ENCODE measurements at places on chromosomes 1 and 21.
A peak's percentile ranks its signal among the peaks of the same experiment; 100 is the strongest.

DNA sequence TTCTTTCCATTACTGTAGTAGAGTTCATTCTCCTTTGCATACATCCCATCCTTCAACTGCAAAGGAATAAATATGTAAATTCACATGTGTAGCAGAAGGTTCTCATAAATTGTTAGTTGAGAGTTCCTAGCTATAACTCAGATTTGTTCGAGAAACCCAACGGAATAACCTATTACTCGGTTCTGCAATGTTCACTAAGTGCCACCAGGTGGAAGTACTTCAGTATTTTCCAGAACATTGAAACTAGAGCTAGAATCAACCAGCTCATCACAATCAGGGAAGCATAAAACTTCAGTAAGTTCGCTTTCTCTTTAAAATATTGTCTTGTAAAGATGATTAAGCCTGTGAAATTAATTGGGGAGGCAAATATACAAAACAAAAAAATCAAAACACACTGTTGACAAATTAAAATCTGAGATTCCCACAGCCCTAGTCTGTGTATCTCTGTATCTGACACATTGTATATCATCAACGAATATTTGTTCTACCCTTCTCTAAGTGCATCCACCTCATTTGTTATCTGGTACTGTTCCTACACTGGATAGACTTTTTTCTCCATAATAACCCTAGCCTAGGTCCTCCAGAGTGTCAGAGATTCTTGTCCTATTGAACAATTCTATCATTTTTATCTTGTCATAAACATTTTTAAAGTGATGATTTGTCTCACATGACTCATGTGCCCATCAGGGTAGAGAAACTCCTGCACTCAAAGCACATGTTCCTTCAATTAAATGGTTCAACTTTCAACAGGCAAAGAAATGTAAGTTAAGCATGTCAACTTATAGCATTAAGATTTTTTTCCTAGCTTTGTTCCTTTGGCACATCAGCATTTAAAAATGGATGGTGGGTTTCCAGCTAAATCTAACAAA, 31.9 kb downstream of the MROH9 start:
- DNase-seq: peak; percentile 23

DNA sequence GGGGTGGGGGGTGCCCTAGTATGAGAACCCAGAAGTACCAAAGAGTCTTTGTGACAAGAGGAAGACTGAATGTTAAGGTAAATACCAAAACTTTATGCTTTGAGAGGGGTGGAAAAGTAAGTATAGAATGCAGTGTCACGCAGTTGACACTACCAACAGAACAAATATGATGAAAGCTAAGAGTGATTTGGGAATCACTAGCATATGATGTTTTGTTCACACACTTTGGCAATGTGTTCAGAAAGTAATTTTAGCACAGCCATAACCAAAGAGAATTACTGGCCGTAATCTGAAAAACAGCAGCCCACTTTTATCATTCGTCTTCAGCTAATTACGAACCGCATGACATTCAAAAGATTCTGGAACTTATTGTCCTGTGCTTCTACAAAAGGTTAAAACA, 59.5 kb downstream of the ENAH start:
- no peak for DNase-seq

DNA sequence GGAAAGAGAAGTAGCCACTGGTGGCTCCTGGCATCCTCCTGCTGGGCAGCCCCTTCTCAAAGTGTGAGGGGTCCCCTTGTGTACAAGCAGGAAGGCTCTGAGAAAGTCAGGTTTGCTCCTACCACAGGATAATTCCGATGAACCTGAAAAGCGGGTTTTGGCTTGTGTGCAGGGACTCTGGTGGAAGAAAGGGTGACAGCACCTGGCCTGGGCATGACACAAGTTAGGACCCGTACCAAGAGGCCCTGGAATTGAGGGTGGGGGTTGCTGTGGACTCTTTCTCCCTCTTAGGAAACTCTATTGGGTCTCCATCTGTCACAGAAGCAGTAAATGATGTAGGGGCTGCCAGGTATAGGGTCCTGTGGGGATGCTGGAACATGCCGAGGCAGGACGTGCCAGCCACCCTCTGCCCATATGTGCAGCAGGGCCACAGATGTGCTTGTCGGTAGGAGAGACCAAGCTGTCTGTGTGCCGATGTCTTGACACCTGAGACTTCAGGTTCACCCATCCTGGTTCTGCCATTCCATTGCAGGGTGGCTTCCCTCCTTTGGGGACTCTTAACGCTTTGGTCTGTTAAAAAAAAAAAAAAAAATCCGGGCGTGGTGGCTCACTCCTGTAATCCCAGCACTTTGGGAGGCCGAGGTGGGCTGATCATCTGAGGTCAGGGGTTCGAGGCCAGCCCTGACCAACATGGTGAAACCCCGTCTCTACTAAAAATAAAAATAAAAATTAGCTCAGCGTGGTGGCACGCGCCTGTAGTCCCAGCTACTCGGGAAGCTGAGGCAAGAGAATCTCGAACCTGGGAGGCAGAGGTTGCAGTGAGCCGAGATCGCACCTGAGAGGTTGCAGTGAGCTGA, 9.8 kb downstream of the C1orf35 start:
- DNase-seq: no peak

DNA sequence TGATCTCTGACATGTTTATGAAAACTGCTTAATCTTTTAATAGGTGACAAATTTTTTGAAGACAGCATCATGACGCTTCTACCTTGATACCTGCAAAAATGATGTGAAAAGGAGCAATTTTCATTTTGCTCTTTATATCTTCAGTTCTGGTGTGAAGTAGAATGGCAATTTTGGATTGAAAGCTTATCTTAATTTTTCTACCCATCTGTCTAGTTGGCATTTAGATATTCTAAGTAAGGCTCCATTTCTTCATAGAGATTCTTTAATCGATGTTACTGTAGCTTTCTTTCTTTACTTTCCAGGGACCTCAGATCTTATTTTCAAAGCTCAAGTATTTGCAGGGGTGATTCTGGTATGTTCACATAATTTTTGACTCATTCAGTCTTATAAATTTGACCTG, 32.3 kb upstream of the GPR52 start:
- DNase-seq: no peak

DNA sequence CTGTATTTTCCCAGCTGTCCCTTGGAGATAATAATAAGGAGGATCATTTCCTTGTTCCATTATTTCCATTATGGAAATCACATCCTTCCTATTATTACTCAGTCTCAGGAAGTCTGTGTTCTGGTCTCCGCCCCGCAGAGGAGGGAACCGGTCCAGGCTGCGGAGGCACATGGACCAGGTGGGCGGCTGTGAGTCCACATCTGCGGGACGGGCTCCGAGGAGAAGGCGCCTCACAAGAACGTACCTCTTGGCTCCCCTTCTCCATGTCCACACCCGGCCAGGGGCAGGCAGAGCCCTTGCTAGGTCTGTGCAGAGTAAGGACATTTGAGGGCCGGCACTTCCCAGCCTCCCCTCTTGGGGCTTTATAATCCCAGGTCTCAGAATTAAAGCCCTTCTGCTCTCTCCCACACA, 14.6 kb downstream of the RAB7B start:
- peak; percentile 72 for DNase-seq
